ENCODE measurements at places on chromosomes 2 and 18. TPM values are rescaled to one million over a fixed set of nuclear protein-coding genes. Genes with fewer than 3 reads are reported as not detected.
A peak's percentile ranks its signal among the peaks of the same experiment; 100 is the strongest.

- H3K27ac ChIP-seq, result no peak overlapping the region
- peaks cover 7% of the 10 kb centered on the region for H3K27me3 ChIP-seq
- no peaks in the 10 kb centered on the region for H3K36me3 ChIP-seq
Observed at GRCh38 chr2:162258169-162258568, 14.9 kb upstream of the FAP start.

GRCh38 chr2:222318712-222319585, 20.2 kb upstream of the PAX3 start:
- H3K36me3 ChIP-seq, result no peaks in the 10 kb centered on the region
- peaks cover 58% of the 10 kb centered on the region for H3K27me3 ChIP-seq
- no peaks in the 10 kb centered on the region for H3K4me1 ChIP-seq
- no peak overlapping the region for H3K27ac ChIP-seq
- DNase-seq, result no peak

DNA sequence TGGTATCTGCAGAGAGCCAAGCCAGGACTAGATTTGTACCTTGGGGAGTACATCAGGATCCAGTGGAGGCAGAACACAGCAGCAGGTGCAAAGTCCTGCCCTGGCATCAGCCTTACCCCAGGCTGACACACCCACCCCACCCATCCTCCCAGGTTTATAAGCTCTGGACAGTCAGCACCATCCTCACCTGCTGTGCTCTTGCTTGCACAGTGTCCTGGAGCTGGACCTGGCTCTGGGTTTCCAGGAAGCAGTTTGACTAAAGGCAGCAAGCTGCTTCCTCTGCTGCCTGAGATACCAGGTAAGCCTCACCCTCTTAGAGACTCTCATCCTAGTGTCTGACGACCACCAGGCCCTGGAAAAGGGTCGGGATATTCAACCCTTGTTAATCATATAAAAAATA, at the start of gene SULT1C3:
SULT1C3 (plus strand) TSS at position 183 of the 400 bp plus-strand sequence. CDS start 7,227 bp downstream, outside the sequence.
- H3K27ac ChIP-seq, result no peak within 1 kb of the TSS
- DNase-seq, result no peak
- H3K4me1 ChIP-seq, result no peaks in the 10 kb centered on the region
- no peak within 1 kb of the TSS for H3K4me3 ChIP-seq
- H3K27me3 ChIP-seq, result peaks cover 2% of the 10 kb centered on the region
- H3K36me3 ChIP-seq, result no peaks in the 10 kb centered on the region

GRCh38 chr2:157459486-157459885, 15.6 kb upstream of the CYTIP start:
- DNase-seq, result no peak
- H3K4me1 ChIP-seq, result peaks cover 83% of the 10 kb centered on the region
- H3K4me3 ChIP-seq, result no peak overlapping the region
- H3K27ac ChIP-seq, result peak overlapping the region; percentile 95
- no peaks in the 10 kb centered on the region for H3K27me3 ChIP-seq
- peaks cover 12% of the 10 kb centered on the region for H3K36me3 ChIP-seq

DNA sequence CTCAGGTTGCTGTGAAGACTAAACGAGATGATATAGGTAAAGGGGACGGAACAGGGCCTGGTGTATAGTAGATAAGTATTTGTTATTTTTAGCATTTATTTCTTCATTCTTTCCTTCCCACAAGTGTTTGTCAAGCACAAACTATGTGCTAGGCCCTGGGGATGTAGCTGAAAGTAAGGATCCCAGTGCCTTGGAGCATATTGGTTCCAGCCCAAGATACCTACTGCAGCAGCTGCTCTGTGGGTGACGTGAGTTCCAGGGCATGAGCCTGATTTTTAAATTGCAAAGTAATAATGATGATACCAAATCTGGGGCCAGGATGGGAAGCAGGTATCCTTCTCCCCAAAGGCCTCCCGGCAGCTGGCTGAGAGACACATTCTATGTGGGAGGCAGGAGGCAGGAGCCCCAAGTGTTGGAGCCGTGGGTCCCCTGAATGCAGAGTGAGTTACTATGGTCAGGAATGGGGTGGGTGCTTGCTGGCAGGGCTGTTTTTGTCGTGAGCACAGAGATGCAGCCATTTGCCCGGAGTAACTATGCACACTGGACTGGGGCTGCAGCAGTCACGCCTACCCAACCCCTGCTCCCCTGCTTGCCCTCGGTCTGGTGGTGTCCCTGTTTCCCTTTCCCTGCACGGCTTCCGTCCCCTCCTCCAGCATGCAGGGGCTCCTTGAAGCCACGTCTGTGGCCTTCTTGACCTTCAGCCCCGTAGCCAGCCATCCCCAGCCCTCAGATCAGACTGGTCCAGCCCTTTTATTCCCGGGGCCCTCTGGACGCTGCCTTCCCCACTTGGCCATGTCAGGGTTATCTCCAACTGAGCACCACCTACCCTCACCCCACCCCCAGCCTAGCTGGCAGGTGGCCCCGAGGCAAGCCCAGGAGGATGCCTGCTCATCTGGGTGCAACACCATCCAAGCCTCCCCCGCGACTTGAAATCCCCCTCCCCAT, 52.4 kb downstream of the INHBB start:
- no peak for DNase-seq
- peaks cover 4% of the 10 kb centered on the region for H3K27me3 ChIP-seq
- peaks cover 7% of the 10 kb centered on the region for H3K4me1 ChIP-seq
- H3K27ac ChIP-seq, result no peak overlapping the region

The LRP2 gene
- not detected for total RNA-seq

- no peak overlapping the region for H3K4me3 ChIP-seq
- H3K27ac ChIP-seq, result no peak overlapping the region
- DNase-seq, result no peak
Observed at GRCh38 chr2:141242008-141242407, 888.8 kb downstream of the LRP1B start.

The IL1RN gene
- 3.3 TPM for total RNA-seq

The UGT1A8 gene
- not detected for total RNA-seq

GRCh38 chr18:3056311-3056710, 43.4 kb upstream of the LPIN2 start:
- DNase-seq, result no peak
- peak overlapping the region; percentile 100 for H3K27ac ChIP-seq
- H3K4me3 ChIP-seq, result no peak overlapping the region

DNA sequence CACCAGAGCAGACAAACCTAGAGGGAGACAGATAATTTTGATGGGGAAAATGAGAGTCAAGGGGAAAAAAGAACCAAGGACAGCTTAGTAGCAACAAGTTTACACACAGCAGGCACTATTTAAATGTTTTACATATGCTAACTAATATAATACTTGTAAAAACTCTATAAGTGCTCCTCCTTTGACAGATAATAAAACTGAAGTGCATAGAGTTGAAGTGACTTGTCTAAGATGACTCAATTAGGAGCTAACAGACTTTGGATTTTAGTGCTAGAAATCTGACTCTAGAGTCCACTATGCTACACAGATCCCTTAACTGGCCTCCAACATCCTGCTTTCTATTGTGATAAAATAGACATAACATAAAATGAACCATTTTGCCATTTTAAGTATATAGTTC, 506.9 kb downstream of the SATB2 start:
- no peak overlapping the region for H3K4me3 ChIP-seq
- no peak overlapping the region for H3K27ac ChIP-seq
- no peaks in the 10 kb centered on the region for H3K27me3 ChIP-seq
- H3K36me3 ChIP-seq, result no peaks in the 10 kb centered on the region
- no peaks in the 10 kb centered on the region for H3K4me1 ChIP-seq

The INPP5D gene
- total RNA-seq, result 155 TPM

DNA sequence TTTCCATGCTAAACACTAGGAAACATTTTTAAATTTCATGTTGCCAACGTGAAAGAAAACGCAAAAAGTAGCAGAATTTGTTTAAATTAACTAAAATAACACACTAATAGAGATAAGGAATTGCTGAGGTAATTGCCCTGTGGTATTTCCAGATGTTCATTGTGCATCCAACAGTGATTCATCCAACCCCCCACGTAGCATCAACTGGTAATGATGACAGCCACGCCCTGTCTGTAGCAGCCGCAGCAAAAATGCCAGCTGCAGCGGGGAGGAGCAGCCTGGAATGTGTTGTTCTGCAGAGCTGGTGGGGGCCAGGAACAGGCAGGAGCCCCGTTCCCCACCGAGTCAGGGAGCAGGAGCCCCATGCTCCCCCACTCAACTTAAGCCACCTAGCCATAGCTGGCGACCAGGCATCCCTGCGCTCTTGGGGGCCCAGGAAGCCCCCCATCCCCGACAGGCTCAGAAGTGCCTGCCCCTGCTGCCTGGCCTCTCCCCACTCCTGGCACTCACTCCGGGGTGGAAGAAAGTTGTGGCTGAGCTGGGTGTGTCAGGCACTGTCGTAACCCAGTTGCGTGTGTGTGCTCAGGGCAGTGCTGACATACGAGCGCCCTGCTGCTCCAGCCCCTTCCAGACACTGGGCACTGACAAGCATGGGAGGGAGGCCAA, 695.1 kb upstream of the ACVR2A start:
- no peaks in the 10 kb centered on the region for H3K4me1 ChIP-seq
- no peak overlapping the region for H3K27ac ChIP-seq
- no peak overlapping the region for H3K4me3 ChIP-seq
- H3K27me3 ChIP-seq, result peaks cover 7% of the 10 kb centered on the region

All from natural killer cell treated with Interleukin-12 subunit alpha and Interleukin-12 subunit beta and Interleukin-15 and Interleukin-18, amount 100 ng/mL, for 72 hours (primary cell).